COLO829 (cell line): ENCODE measurements at places on chromosomes 4 and X.

DNA sequence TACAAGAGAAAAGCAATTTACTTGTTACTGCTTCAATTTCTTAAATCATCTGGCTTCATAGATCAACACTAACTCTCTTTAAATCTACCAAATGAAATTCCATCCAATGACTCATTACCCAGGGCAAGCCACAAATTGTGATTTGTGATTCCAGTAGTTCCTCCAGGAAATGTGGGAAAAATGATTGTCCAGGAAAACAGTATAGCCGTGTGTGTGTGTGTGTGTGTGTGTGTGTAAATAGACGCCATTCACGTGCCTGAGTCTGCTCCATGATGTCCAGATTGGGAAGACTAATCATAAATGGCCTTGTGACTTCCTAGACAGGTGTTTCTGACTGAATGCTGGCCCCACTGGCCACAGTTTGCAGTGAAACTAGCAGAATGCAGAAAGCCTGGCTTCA is 121.3 kb downstream of the HS6ST2 start:
- DNase-seq: peak; percentile 40

- DNase-seq: no peak
These were observed 48.4 kb downstream of the ARFIP1 start for GRCh38 chr4:152828122-152828521.

- DNase-seq: no peak
These were observed 237.9 kb downstream of the GRXCR1 start for GRCh38 chr4:43130228-43131021.

GRCh38 chrX:9604908-9605306 is 140.0 kb downstream of the TBL1X start:
- DNase-seq: no peak

DNA sequence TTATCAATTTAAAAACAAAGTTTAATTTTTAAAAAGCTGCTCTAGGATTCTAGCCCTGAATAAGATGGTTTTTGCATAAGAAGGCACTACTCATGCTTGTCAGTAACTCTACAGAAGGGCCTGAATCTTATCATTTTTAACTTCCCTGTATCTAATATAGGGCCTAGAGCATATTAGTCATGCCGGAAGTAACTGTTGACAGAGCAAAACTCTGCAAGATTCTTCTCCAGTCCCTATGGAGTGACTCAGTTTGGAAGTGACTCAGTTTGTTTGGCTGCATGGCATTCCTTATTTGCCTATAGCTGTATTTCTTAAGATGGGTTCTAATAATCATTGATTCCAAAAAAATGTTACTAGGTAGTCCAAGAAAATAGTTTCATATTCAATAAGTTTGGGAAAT is 431.8 kb upstream of the HTR2C start:
- peak; percentile 60 for DNase-seq

DNA sequence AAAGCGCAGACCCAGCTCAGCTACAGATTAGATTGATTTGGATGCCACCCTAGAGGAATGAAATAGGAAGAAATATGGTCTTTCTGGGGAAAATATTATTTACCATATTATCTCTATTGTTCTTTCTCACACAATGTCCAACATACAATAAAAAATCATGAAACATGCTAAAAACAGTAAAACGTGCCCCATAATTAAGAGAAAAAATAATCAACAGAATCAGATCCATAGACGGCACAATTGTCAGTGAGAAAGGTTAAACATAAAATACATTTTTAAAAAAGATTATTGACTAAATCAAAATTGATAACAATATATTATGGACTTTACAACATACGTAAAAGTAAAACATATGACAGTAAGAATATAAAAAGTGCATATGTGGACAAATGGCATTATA is 90.9 kb downstream of the ENPP6 start:
- no peak for DNase-seq

DNA sequence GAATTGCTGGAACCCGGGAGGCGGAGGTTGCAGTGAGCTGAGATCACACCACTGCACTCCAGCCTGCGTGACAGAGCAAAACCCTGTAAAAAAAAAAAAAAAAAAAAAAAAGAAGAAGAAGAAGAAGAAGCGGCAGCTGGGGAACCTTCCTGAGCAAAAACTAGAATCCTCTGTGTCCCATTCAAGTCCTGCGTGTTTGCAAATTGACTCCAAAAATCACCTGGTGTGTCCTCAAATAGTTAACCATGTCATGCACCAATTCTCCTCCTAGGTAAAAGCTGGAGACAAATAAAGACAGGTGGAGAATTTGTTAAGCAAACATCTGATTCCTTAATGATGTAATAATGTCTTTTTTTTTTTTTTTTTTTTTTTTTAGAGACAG is 31.9 kb upstream of the ASMTL start:
- no peak for DNase-seq

GRCh38 chrX:13667919-13668318 is 15.0 kb downstream of the TCEANC start:
- no peak for DNase-seq

DNA sequence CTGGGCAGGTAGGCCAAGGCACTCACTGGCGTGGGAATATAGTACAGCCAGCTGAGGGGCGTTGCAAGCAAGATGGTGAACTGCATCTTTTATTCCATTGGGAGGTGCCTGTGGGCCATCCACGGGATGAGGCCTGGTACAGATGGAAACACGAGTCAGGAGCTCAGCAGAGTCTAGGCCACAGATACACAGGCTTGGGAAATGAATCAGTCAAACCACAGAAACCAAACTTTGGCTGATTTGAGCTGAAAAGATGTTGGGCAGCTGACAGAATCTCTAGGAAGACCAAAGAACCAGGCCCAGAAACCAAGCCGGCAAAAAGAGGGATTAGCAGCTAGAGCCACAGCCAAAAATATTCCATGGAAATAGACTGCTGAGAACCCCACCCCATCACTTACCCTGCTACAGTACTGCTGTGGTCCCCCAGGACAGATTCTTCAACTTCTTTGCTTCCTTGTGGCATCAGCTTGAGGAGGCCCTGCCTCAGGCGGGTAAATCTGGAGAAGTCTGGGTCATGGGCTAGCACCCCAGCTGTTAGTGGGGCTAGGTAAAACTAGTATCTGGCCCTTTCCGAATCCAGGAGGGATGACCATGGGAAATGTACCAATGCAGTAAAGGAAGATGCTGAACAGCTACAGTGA is 75.4 kb downstream of the TMEM131L start:
- DNase-seq: no peak

GRCh38 chr4:127102361-127102760 is 530.4 kb upstream of the INTU start:
- DNase-seq: no peak

DNA sequence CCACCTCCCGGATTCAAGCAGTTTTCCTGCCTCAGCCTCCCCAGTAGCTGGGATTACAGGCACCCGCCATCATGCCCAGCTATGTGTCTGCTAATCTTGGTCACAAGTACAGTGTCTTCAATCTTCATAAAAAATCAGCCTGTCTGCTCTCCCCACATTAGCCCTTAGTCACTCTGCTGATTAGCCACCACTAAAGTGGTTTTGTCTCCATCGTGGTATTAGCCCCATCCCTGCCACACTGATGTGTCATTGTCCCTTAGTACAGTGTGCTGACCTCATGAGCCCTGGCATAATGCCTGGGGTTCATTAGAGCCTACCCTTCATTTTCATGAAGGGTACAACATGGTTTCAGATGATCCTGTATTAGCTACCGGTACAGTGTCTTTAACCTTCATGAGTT is 49.9 kb downstream of the ZNF157 start:
- DNase-seq: no peak

- no peak for DNase-seq
These were observed 60.3 kb downstream of the MTHFD2L start for GRCh38 chr4:74218201-74218600.

DNA sequence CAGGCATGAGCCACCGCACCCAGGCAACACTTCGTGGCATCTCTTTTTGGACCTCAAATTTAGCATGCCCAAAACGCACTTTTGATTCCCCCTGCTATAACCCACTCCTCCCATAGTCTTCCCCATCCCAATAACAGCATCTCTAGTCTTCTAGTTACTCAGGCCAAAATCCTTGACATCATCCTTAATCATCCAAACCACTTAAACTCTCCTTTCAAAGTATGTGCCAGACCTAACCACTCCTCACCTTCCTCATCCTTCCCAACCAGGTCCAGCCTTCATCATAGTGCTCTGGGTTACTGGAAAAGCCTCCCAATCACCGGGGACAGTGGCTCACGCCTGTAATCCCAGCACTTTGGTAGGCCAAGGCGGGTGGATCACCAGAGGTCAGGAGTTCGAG is 41.9 kb downstream of the AFAP1 start:
- DNase-seq: no peak

DNA sequence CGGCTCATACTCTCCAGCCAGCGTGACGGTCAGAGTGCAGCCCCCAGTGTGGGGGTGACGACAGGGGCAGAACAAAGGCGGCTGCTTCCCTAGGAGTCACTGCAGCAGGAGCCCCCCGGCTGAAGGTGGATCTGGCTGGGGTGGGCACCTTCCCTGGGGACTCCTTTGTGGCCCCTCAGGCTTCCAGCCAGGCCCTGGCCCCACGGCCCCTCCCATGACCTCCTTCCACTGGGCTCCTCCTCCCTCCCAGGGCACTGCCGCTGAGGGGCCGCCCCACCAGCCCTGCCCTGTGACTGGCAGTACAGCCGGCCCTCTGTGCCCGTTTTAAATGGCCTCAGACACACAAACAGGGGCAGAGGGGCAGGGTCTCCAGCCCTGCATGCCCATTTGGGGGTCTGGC is 61.9 kb downstream of the FAM53A start:
- DNase-seq: no peak

DNA sequence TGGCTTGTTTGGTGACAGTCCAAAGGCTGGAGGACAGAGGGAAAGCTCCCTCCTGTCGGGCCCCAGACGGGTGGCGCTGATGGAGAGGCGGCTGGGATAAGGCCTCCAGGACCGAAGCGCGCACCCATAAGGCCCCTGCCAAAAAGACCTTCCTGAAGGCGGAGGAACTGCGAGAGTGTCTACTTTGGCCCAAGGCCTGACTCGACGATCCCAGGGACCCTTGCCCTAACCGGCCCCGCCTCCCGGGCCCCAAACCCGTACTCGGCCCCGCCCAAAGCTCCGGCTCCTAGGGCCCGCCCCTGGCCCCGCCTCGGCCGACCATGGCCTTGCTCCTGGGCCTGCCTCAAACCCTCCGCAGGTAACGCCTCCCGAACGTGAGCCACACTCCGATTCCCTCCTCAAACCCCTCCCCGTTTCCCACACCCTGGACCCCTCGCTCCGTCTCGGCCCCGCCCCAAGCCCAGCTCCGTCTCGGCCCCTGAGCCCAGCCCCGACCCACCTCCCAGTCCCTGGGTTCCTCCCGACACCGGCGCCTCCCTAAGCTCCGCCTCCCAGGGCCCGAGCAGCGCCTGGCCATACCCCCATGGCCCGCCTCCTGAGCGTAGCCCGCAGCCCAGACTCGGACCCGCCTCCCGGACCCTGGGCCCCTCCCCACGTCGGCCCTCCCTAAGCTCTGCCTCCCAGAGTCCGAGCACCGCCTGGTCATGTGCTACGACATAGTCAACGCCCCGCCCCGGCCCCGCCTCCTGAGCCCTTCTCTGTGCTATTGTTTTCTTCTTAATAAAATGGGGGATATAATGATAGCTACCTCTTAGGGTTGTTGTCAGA is 90.0 kb upstream of the DRD5 start:
- peak; percentile 66 for DNase-seq

GRCh38 chr4:98468709-98469108 is 189.7 kb downstream of the TSPAN5 start:
- DNase-seq: peak; percentile 29

- DNase-seq: no peak
These were observed 133.5 kb upstream of the FAM47B start for GRCh38 chrX:34809096-34809495.

DNA sequence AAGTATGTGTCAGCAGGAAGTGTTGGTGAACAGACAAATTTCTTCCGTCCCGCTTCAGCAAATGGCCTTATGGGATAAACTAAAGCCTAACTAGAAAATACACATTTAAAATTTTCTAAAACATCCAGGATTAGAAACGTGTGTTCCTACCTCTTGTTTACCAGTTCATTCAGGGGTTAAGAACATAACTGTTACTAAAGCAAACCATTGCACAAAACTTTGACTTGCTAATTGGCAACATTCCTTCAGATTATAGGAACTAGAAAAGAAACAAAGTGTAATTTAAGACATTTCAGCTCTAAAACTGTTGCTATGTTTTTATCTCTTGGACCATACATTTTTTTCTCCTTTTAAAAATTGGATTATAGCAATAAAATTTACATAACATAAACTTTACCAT is 39.5 kb upstream of the CXCL13 start:
- DNase-seq: no peak

DNA sequence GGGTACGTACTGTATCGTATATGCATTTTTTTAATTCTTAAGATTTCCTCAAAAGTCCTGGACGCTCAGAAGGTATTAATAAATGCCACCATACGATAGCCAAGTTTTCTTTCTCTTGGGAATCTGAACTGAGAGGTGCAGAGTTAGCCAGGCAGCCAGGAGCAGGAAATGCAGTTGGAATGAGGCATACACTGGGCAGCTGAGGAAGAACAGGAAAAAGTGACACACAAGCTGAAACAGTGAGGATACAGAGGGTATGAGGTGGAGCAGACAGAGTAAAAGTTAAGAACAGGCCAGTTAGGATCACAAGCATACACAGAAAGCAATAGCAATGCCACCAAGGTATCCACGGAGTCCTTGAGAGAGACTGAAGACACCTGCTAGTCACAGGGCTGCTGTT is 13.4 kb downstream of the UFSP2 start:
- DNase-seq: no peak

DNA sequence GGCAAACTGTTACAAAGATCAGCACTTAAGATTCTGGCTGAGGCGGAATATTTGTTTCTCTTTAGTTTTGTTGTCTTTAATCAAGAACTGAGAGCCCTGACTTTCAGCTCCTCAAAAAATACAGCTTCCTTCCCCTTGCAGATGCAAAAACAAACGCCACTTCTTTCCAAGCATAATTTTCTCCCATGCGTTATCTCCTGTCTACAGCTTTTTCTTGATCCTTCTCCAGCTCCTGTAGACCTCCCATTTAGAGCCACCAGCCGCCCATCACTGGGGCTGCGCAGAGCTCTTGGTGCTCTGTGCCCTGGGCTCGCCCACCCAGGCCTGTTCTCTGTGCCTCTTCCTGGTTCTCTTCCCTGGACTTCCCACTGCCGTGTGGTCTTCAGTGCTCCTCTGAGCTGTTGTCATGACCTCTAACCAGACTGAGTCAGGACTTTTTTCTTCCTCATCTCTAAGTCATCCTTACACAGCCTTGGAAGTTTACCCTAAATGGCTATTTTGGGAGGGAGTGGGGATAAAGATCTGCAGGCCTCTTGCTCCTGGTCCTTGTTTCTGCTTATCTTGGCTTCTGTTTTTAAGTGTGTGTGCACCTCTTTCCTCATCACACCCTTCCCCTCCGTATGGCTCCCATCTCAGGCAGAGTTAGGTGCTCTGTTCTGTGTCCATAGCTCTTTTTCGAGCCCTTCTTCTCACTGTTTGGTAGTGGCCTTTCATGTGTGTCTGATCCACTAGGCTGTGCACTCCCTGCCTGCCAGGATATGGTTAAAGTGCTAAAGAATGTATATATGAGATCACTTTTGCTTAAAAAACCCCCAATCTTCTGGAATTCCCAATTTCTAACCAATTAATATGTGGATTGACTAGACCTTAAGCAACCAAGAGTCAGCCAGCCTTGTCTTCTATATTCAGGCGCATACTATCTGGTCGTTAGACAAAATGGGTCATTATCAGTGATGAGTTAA is 122.5 kb downstream of the PTTG2 start:
- no peak for DNase-seq

GRCh38 chr4:24589448-24589847 is 5.1 kb upstream of the DHX15 start:
- no peak for DNase-seq

- no peak for DNase-seq
These were observed 607.8 kb downstream of the FSTL5 start for GRCh38 chr4:161555689-161556660.

GRCh38 chr4:26871611-26872010 is 11.0 kb downstream of the STIM2 start:
- no peak for DNase-seq
